Glutamatergic neuron (in vitro differentiated cells): ENCODE measurements at places on chromosomes 13 and 19. TPM values are rescaled to one million over a fixed set of nuclear protein-coding genes. Genes with fewer than 3 reads are reported as not detected.

The MBD3L2 gene
- total RNA-seq = 1.5 TPM

GRCh38 chr19:45103508-45104319, 10.7 kb downstream of the PPP1R37 start:
- peaks cover 12% of the 10 kb centered on the region for H3K27me3 ChIP-seq
- peak overlapping the region; percentile 88 for H3K27ac ChIP-seq
- no peaks in the 10 kb centered on the region for H3K36me3 ChIP-seq

DNA sequence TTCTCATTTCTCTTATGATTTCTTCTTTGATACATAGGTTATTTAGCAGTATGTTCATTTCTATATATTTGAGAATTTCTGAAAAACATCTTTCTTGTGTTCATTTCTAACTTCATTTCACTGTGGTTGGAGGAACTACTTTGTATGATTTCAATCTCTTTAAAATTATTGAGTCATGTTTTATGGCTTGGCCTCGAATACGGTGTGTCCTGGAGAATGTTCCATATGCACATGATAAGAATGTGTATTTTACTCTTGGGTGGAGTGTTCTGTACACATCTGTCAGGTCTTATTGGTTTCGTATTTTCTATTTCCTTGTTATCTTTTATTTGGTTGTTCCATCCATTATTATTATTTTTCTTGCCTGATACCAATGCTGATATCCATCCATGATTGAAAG, 22.9 kb downstream of the DNM2 start:
- H3K4me1 ChIP-seq = peaks cover 3% of the 10 kb centered on the region
- no peak overlapping the region for H3K27ac ChIP-seq
- H3K27me3 ChIP-seq = peaks cover 3% of the 10 kb centered on the region
- no peak for DNase-seq

GRCh38 chr13:88068316-88068715, 397.1 kb downstream of the SLITRK5 start:
- no peaks in the 10 kb centered on the region for H3K4me1 ChIP-seq
- H3K27ac ChIP-seq = no peak overlapping the region
- H3K4me3 ChIP-seq = no peak overlapping the region
- H3K36me3 ChIP-seq = no peaks in the 10 kb centered on the region

DNA sequence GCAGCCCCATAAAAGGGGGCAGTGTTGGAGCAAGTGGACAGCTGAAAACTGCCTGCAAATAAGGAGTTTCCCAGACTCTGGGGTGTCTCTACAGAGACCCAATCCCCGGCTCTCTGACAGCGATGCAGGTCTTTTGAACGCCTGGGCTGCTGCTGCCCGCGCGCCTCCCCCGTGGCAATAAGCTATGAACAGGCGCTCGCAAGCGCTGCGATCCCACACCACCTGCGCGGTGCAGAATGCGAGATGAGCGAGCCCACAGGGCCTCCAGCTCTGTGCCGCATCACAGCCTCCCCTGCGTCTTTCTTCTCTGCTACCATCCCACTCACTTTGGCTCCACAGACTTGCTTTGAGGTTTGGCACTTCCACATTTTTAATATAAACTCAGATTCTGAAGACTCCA, 62.3 kb downstream of the KCTD15 start:
- DNase-seq = no peak
- H3K36me3 ChIP-seq = no peaks in the 10 kb centered on the region
- peaks cover 2% of the 10 kb centered on the region for H3K27me3 ChIP-seq
